C1 segment of cervical spinal cord (tissue), 14 donors: ENCODE measurements at places on chromosomes 7 and 10.

- DNase-seq: no peak
These were observed 73.2 kb upstream of the CCAR1 start for GRCh38 chr10:68647672-68648341.

DNA sequence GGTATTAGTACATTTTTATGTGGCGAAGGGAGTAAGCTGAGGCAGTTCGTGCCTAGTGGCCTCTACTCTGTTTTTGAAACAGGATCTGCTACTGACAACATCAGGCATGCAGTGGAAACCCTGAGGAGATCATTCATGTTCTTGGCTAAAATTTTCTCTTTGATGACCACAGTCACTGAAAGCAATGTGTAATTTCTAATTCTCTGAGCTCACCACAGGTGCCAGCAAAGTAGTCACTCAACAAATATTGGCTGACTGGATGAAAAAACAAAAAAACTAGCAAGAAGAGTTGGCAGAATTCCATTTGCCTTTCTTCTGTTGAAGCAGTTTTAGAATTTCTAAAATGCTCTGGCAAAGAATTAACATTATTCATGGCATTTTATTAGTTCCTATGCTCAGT, 176.5 kb upstream of the KCTD7 start:
- DNase-seq: no peak

- no peak for DNase-seq
These were observed 116.4 kb downstream of the ITGB8 start for GRCh38 chr7:20447021-20447650.

- DNase-seq: peak; percentile 81
These were observed 36.4 kb downstream of the CNPY1 start for GRCh38 chr7:155509725-155510551.

GRCh38 chr10:13491747-13492360, 37.0 kb downstream of the BEND7 start:
- DNase-seq: no peak

DNA sequence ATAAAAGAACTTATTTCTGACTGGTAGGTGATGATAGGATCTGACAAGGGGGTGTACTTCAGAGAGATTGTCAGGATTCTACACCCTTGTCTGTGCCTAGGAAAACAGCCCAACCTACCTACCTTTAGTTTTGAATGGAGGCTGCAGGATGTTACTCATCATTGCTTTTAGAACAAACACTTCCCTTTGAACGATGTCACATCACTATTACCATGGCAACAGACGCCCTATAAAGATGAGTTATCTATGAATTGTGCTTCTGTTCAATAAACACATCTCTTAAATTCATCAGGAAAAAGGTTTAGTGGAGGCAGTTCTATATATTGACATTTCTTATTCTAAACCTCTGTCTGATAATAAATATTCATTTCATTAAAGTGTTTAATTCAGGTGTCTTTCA, 362.4 kb downstream of the CNTNAP2 start:
- no peak for DNase-seq

GRCh38 chr10:115829521-115830205, 443.3 kb downstream of the GFRA1 start:
- DNase-seq: no peak

DNA sequence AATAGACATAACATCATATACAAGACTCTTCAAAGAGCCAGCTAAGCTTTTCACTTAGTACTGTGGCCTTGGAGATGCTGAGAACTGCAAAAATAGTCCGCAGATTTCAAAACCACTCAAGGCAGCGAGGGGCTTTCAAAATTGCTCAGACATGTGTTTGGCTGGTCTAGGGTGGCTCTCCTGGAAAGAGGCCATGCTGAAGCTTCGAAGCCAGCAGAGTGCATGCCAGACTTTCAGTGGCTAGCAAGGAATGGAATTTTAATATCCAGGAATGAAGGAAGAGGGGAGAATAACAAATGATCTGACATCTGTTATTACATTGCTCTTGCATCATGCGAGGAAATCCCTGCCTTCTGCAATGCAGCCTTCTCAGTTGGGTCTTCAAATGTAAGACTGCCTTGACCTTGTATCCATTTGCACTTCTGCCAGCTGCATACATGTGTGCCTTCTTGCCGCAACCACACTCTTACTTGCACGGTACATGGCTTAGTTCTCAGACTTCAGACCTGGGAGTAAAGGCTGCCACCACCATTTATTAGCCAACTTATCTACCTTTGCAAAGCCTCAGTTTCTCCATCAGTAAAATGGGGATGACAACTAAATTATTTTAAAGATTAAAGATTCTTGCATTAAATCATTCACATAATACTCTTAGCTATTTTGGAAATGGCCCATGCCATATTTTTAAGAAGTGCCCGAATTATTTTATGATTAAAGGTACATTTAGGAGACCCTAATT, 55.9 kb downstream of the ITIH5 start:
- DNase-seq: peak; percentile 39

DNA sequence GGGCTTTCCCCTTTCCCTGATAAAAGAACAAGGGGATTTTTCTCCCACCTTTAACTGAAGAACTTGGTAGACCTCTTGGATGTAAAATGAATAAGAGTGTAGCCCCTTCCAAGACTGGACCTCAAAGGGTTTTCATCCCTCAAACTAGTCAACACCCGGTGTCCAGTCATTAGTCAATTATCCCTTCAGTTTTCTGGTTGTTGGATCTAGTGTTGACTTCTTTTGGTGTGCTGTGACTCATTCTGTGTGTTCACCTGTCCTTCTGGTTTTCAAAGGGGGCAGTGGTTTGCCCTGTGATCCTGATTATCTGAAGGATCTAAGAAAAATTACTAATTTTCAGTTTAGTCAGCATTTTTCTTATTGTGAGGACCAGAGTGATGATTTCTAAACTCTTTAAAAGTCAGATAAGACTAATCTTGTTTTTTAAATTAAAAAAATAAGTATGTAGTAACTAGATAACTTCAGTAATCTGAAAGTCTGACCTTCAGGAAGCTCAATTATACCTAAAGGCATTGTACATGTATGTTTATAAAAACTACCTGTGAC, 583.5 kb downstream of the CNTNAP2 start:
- DNase-seq: no peak

DNA sequence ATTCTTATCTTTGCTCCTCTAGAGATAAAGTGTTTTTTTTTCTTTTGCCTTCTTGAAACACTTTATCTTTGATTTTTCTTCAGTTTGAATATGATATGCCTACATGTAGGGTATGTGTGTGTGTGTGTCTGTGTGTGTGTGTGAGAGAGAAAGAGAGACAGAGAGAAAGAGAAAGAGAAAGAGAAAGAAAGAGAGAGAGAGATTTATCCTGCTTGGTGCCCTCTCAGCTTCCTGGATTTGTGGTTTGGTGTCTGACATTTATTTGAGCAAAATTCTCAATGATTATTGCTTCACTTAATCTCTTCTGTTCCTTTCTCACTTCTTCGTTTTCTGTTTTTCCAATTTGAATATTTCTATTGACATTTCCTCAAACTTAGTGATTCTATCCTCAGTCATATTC, 60.3 kb downstream of the RAB18 start:
- DNase-seq: no peak

GRCh38 chr10:61975391-61975932, 74.0 kb downstream of the ARID5B start:
- DNase-seq: no peak

GRCh38 chr7:39259391-39260003, 281.8 kb downstream of the POU6F2 start:
- no peak for DNase-seq

GRCh38 chr7:149873970-149874643, 338 bp downstream of the ATP6V0E2 start:
- DNase-seq: no peak

- DNase-seq: no peak
These were observed 32.6 kb downstream of the SLC26A5 start for GRCh38 chr7:103413407-103413806.

DNA sequence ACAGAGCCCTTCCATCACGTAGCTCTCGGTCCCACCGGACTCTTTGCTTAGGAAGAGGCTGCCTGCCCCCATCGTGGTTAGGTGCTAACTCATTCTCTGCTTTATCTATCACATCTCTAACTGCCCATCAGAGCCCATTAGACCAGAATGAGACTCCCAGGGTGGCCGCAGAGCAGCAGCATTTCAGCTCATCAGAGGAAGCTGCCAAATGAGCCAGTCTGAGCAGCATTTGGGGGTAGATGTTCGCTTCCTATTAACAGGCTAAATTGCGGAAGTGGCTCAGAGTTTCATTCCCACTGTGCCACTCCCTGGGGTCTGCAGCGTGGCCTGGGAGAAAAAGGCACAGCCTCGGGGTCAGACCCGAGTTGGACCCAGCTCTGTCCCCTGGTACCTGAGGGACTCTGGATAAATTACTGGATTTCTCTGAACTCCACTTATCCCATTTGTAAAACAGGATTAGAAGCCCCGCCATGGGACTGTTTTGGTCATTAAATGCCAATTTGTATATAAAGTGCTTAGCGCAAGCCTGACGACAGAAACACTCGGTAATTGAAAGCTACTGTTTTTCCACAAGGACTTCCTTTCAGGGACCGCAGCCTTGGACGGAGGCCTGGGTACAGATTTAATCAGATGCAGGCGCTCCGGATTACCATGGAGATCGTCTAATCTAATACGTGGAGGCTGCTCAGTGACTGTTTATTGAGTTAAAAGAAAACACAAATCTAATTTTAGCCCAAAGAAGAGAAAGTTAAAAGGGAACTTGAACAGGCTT, 73.8 kb upstream of the PRLHR start:
- peak; percentile 44 for DNase-seq

DNA sequence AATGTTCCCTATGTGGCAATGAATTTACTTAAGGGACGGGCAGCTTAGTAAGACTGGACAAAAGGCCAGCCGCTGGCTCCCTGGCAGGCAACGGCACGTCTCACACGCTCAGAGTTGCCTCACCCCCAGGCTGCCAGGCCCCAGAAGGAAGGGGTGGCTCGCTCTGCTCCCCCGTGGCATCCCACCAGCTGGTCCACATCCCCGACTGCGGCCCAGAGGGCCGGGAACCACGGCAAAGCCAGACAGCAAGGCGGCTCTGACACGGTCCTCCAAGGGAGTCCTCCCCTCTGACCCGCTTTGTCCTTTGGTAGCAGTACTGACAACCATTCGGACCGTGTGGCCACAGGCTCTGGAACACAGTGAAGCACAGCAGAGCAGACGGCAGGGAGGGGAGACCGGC, 34.1 kb downstream of the NUDT1 start:
- no peak for DNase-seq

GRCh38 chr7:82209179-82209747, 234.3 kb downstream of the CACNA2D1 start:
- no peak for DNase-seq

- DNase-seq: no peak
These were observed 51.5 kb downstream of the LRRC4 start for GRCh38 chr7:127979728-127980126.

- no peak for DNase-seq
These were observed 216.8 kb downstream of the TCERG1L start for GRCh38 chr10:131094527-131095312.

GRCh38 chr7:127066974-127067373, 185.8 kb downstream of the GRM8 start:
- no peak for DNase-seq

- DNase-seq: no peak
These were observed 12.5 kb upstream of the KEL start for GRCh38 chr7:142974626-142975025.

DNA sequence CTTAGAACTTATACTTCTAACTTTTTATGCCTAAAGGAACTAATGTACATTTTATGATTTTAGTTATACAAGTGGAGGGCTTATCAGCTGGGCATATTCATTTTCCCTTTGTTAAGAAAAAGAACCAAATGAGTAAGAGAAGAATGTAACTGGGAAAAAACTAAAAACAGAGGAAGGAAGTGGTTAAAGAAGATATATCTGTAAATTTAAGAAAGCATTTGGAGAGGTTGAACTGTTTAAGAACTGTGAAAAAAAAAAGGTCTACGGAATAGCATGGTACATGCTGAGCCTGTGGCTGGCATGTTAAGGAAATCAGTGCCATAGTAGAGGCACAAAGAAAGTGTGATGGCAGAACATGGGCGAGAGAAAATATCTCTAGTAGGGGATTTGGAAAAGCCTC, 6.2 kb downstream of the MDFIC start:
- DNase-seq: no peak

DNA sequence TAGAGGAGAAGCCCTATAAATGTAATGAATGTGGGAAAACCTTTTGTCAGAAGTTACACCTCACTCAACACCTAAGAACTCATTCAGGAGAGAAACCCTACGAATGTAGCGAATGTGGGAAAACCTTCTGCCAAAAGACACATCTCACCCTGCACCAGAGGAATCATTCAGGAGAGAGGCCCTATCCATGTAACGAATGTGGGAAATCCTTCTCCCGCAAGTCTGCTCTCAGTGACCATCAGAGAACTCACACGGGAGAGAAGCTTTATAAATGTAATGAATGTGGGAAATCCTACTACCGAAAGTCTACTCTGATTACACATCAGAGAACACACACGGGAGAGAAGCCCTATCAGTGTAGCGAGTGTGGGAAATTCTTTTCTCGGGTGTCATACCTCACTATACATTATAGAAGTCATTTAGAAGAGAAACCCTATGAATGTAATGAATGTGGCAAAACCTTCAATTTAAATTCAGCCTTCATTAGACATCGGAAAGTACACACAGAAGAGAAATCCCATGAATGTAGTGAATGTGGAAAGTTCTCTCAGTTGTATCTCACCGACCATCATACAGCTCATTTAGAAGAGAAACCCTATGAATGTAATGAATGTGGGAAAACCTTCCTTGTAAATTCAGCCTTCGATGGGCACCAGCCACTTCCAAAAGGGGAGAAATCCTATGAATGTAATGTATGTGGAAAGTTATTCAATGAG, 18.9 kb downstream of the RBAK start:
- no peak for DNase-seq

- no peak for DNase-seq
These were observed 24.3 kb downstream of the ABCB4 start for GRCh38 chr7:87451187-87451586.

GRCh38 chr7:125644109-125644508, 714.5 kb upstream of the POT1 start:
- DNase-seq: no peak

- DNase-seq: peak; percentile 43
These were observed 8.5 kb downstream of the DDX56 start for GRCh38 chr7:44565097-44565794.

GRCh38 chr7:38187794-38188440, 9.9 kb downstream of the STARD3NL start:
- DNase-seq: no peak

GRCh38 chr10:47044741-47045140, 133.5 kb downstream of the PTPN20 start:
- no peak for DNase-seq

GRCh38 chr7:18128846-18129245, 101.2 kb upstream of the PRPS1L1 start:
- no peak for DNase-seq

DNA sequence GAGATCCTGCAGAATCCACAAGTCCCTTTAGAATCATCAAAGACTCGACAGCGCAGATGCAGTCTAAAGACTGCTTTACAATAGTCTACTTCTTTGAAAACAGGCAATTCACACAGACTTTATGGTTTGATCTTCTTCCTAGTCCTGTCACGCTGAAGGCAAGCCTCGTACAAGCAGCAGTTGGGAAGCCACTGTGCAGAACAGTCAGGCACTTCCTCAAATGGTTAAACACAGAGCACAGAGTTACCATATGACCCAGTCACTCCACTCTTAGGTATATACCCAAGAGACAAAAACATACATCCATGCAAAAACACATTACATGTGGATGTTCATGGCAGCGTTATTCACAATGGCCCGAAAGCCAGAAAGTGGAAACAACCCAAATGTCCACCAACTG, 41.4 kb downstream of the LRRC20 start:
- no peak for DNase-seq
